Stimulated activated CD4-positive, alpha-beta T cell treated with anti-CD3 and anti-CD28 coated beads, Interleukin-1b, Interleukin-23, amount 100 ng/mL, for 4 hours (primary cell): ENCODE measurements at places on chromosomes 1 and 21.
A peak's percentile ranks its signal among the peaks of the same experiment; 100 is the strongest.

DNA sequence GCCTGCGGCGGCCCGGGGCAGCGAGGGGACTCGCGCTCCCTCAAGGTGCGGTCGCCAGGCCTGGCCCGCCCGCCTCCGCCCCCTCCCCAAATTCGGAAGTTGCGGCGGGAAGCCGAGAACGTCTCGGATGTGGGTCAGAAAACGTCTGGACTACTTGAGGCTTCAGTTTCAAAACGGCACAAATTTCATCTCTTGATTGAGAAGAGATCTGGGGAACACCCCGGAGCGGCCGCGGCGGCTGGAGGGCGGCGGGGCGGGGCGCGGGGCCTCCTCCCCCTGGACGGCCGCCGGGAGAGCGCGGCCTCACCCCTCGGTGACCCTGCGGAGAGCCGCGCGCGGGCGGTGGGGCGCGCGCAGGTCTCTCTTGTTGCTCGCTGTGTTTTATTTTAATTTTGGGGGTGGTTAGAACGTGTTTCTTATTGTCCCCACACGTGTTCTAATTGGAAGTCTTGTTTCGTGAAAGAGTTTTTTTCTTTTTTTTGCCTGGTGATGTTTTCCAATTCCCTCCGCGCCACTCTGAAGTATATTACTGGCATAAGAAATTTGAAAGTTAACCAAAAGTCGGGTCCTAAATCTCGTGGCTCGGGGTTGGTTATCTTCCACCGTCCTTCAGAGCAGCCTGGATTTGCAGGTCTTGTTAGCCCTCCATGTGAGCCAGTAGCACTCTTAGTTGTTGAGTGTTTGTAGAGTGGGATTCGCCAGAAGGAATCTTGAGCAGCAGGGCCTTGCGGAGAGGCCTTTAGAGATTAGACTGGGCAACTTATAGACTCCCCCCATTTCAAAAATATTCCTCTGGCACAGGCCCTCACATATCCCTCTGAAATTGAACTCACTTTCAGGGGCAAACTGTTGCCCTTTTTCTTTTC is 749 bp downstream of the PCBP3 start:
- DNase-seq = no peak

- no peak for DNase-seq
Measured at GRCh38 chr1:201063145-201063544, 39.6 kb upstream of the KIF21B start.

- no peak for DNase-seq
Measured at GRCh38 chr1:5099558-5099957, 445.1 kb downstream of the AJAP1 start.

DNA sequence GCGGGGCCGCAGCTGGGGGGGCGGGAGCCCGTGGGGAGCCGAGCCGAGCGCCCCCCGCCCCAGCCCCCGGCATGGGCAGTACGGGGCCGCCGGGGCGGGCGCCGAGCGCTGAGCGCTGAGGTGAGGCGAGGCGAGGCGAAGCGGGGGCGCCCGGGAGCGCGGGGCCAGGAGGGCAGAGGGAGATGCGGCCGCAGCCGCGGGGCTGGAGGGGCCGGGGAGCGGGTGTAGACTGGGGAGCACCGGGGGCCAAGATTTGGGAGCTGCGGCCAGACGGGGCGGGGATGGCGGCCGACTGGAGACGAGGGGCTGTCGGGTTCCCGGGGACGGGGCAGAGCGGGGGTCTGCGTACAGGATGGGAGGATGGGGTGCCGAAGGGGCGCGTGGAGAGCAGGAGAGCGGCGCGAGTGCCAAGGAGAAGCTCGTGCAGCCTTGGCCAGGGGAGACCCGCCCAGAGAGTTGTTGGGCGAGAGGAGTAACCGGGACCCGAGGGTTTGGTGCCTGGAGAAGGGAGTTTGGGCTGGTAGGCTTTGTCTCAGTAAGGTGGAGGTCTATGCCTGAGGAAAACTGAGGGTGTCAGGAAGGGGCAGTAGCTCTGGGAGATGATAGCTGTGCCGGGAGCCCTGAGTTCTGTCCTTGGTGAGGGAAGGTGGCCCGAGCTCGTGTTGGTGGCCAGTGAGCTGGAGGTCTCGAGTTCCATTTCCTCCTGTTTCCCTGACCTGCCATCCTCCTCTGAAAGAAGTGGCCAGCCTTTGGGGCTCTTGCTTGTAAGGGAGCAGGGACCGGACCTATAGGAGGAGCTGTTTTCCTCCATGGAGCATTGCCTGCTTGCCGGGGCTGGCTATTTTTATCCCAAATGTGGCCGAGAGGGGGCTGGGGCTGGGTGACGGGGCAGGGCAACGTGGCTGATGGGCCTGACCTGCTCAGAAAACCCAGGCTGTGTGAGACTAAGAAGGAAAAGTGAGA is 539 bp downstream of the ATP8B2 start:
- no peak for DNase-seq

DNA sequence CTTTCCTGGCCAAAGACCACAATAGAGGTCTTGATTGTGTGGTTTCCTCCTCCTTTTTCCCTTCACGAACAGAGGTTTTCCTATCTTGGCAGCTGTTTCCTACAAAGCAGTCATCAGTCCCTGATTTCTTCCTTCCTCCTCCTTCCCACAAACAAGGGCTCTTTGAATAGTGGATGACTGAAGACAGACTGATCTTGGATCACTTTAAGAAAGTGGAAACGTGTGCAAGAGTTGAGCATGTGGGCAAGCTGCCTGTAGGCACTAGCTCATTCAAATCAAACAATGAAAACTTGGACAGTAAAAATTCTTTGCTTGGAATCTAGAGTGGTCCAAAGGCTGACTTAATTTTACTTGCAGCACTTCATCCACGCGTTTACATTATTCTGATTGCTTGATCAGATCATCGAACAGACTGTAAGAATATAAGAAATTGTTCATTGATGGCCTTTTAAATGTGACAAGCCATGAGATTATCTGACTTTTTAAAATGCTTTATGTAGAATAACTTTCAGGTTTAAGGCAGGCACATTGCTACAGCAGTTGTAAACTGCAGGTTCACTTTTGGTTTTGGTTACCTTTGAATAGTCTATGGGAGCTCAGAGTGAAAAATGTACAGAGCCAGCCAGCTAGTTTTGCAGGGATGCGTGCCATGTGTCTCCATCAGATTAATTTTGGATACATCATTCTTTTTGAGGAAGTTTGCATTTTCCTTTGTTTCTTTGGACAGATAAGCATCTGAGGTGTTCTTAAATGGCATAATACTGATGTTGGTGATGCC is 34.4 kb downstream of the ADGRL2 start:
- DNase-seq = no peak

DNA sequence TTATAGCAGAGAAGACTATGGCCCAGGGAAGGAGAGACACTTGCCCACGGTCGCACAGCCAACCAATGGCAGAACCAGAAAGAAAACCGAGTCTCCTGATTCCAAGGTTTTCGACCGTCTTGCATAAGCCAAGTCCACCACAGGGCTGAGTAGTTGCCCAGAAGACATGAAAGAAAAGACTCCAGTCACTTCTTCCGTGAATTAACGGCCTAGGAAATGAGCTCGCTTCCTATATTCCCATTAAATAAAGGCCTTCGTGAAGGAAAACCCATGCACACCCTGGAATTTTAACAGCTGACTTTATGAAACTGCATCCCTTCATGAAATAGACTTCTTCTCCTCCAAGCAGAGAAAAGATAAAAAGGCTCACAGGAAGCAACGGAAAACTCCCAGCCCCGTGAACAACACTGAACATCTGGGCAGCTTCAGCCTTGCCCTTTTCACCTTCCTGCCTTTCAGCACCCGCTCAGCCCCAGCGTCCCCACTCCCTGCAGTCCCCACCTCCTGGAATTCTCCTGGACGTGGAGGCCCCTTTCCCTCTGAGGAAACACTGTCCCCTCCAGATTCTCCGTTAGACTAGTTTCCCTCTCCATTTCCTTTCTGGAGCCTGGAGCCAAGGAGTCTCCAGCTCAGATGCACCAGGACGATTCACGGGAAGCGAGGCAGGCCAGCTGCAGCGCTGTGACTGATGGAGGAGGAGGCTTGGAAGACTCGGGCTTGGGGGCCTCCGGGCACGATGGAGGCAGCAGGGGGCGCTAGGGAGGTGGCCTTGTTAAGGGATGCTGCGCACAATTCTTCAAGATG is 2.7 kb upstream of the MYOC start:
- peak; percentile 68 for DNase-seq

GRCh38 chr1:77126307-77126706 is 92.9 kb downstream of the PIGK start:
- no peak for DNase-seq

DNA sequence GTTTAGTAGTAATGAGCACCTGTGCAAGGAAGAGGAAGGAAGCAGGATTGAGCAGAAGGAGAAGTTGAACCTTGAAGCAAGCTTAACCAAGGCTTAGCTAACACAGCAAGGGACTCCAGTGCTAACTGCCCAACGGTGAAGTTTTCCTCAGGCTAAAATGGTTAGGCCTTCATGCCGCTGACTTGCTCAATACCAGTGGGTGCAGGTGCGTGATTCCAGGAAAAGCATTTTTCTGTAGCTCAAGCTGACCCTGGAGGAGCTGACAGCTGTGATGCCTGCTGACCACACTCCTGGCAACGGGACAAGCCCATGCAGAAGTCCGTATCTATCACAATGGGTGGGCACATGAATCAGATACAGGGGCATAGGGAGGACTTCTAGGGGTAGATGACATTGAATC is 76.5 kb upstream of the FGGY start:
- DNase-seq = no peak

DNA sequence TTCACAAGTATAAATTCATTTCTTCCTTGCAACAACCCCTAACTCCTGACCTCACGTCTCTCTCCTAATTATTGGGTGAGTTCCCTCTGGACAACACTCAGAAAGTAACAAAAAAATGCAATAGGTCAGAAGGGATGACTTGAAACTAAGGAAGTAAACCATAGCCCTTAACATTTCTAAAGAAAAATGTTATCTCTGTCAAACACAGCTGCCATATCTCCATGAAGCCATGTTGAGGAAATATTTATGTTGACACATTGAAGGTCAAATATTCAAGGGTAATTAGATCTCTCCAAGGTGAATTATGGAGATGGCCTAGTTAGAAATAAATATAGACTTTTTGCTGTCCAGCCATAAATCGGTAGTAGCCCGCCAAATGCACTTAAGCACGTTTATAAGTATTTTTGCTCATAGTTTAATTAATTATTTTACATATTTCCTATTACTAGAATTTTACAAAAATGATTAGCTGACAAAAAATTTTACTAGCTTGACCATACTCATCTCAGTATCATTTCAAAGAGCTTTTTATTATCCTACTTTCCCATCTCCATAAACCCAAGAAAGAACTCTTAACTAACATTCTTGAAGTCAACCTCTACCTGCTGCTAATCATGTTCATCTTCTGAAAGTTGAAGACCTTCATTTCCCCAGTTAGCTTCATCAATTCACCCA is 160.1 kb upstream of the PKN2 start:
- DNase-seq = no peak

DNA sequence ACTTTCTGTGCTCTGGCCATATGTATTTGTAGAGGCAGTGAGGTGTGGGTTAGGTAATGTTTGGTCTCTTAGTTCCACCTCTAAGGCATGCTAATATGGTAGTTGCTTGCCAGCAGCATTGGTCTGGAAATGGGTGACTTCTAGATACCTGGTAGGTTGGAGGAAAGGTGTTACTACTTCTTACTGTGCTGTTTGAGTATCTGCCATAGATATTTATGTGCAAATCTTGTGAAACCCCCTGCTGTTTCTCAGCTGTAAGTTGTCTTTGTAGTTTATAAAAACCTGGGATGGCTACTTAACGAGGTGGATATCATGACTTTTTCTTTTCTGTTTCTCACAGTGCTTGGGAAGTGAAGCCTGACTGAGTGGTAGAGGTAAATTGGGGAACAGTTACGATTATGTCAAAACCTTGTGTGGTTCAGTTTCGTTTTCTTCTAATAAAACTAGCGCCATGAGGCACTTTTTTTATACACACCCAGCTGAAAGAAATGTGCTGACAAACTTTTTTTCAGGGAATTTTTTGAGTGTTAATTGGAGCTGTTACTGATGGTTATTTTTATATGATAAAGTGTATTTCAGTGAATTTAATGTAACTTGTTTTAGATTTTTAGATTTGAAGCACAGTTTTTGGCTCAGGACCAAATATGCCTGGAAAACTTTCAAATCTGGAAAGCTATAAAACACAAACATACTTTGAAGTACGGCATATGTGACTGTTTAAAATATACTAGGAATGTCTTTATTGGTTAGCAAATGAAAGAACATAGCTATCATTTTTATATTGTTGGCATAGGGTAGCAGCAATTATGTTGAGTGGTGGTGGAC is 42.1 kb downstream of the CAMSAP2 start:
- no peak for DNase-seq

- no peak for DNase-seq
Measured at GRCh38 chr1:39984951-39985350, 30.0 kb downstream of the MFSD2A start.
